ENCODE measurements at places on chromosomes 12 and 14. TPM values are rescaled to one million over a fixed set of nuclear protein-coding genes. Genes with fewer than 3 reads are reported as not detected.

The RAB3IP gene
- 43.7 TPM for polyA plus RNA-seq

The RTL1 gene
- polyA plus RNA-seq: not detected

DNA sequence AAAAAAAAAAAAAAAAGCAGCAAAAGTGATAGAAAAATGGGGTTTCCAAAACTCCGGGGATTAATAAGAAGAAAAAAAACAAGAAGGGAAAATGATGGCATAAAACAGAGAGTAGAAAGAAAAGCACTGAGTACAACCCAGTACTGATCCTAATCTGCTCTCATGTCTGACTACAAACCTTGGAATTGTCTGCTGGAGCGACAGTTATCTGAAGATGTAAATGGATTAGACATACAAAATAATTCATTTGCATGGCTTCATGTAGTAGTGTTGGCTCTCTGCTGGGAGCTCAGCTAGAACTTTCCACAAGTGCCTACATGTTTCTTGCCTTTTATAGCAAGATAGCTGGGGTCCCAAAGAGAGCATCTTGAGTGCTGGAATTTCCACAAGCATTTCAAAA is 34.2 kb downstream of the ZCRB1 start:
- DNase-seq: no peak

GRCh38 chr12:128818065-128819022 is 5.4 kb downstream of the SLC15A4 start:
- DNase-seq: no peak

- DNase-seq: no peak
These were observed 135.9 kb downstream of the SLC15A4 start for GRCh38 chr12:128687851-128688250.

GRCh38 chr12:54300225-54300731 is 537 bp downstream of the NFE2 start:
- DNase-seq: no peak

GRCh38 chr14:61631045-61631687 is 64.1 kb upstream of the HIF1A start:
- no peak for DNase-seq

GRCh38 chr12:71858848-71859247 is 19.3 kb downstream of the TBC1D15 start:
- no peak for DNase-seq

All from naive B cell (primary cell).